ENCODE measurements at places on chromosomes 4 and X.

GRCh38 chr4:74037076-74037955, 1.2 kb downstream of the CXCL3 start:
- no peak for DNase-seq

- DNase-seq: no peak
These were observed 10.9 kb upstream of the PGM2 start for GRCh38 chr4:37815591-37815990.

DNA sequence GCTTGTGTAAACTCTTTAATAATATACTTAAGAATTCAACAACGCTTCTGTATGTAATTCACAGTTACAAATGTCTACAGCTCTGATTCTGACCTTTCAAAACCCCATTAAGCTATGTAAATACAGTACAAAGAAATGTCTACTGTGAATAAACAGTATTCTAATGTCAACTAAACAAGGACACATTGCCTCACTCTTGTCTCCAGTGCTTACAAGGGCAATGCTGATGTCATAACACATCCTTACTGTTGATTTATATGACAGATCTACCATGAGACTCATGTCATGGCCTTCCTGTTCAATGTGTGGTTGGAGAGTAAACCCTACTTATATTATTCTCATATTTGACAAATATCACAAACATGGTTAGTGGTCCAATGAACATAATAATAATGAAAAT, 256.1 kb upstream of the ADGRL3 start:
- no peak for DNase-seq

DNA sequence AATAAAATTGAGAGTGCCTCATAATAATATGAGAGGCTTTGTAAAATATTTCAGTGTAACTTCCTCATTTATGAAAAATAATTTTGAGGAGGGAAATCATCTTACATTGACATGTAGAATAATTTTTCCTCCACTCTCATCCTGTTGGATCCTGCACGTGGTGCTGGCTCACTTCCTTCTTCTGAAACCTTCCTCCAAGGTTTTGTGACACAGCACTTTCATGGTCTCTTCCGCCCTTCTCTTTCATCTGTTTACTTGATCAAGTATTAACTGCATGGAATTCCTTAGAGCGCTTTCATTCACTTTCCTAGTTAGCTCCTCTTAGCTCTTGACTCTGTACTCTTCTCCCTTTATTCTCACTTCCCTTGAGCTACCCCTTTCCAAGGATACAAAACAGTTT, 246.5 kb downstream of the RAPGEF2 start:
- no peak for DNase-seq

GRCh38 chrX:22952010-22952409, 47.8 kb upstream of the DDX53 start:
- no peak for DNase-seq

GRCh38 chr4:94338681-94339351, 3.8 kb downstream of the HPGDS start:
- DNase-seq: no peak

DNA sequence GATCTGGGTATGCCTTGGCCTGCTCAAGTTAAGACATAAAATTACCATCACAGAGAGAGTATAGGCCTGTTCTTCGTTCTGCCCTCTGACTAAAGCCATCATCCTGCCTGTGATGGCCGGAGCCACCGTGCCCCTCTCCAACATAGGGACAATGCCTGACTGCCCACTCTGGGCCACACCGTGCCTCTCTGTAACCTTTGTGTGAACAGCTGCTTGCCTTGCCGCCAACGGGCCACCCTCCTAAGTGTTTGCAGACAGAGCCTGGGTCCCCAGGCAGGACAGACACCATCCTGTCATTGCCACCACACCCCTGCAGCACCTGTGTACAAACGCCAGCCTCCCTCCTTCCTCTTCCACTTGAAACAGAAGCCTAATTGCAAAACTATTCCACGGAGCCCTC, 298.7 kb upstream of the TENM3 start:
- DNase-seq: no peak

DNA sequence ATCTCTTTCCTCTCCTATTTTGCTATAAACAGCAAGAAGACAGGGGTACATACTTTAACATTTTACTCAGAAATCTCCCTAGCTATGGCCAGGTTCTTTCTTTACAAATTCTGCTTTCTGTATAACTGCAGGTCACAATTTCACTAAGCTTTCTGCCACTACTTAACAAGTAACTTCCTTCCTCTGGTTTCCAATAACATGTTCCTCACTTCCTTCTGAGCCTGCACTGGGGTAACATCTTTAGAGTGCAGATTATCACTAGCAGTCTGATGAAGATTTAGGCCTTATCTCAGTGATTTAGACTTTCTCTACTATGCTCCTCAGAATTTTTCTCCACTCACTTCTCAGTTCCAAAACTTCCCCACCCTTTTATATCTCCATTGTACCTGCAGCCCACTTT, 1930.5 kb upstream of the AGA start:
- no peak for DNase-seq

GRCh38 chr4:133623847-133624246, 474.8 kb downstream of the PCDH10 start:
- no peak for DNase-seq

- DNase-seq: no peak
These were observed 246.3 kb downstream of the NDST4 start for GRCh38 chr4:114866901-114867670.

GRCh38 chrX:139965421-139965820, at the start of gene CXorf66:
Gene CXorf66, minus strand, starts transcription at chrX:139965521. Its CDS starts 25 bp downstream, at chrX:139965496.
- DNase-seq: no peak

GRCh38 chr4:86481440-86481839, 112.7 kb upstream of the PTPN13 start:
- DNase-seq: no peak

DNA sequence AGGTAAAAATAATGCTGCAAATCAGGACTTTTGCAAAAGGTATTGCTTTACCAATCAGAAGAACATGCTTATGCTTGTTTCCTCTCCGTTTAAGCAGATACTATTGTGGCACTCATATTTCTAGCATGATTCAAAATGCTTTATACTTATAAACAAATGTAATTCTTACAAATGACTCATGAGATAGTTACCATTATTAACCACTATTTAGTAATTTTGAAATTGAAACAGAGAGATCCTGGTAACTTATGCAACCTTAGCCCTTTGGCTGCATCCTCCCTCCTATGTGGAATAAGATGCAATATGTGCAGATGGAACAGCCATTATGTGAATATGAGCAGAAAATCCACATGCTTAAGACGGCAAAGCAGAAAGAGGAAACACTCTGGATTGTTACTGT, 164.7 kb downstream of the PCDH18 start:
- DNase-seq: no peak

DNA sequence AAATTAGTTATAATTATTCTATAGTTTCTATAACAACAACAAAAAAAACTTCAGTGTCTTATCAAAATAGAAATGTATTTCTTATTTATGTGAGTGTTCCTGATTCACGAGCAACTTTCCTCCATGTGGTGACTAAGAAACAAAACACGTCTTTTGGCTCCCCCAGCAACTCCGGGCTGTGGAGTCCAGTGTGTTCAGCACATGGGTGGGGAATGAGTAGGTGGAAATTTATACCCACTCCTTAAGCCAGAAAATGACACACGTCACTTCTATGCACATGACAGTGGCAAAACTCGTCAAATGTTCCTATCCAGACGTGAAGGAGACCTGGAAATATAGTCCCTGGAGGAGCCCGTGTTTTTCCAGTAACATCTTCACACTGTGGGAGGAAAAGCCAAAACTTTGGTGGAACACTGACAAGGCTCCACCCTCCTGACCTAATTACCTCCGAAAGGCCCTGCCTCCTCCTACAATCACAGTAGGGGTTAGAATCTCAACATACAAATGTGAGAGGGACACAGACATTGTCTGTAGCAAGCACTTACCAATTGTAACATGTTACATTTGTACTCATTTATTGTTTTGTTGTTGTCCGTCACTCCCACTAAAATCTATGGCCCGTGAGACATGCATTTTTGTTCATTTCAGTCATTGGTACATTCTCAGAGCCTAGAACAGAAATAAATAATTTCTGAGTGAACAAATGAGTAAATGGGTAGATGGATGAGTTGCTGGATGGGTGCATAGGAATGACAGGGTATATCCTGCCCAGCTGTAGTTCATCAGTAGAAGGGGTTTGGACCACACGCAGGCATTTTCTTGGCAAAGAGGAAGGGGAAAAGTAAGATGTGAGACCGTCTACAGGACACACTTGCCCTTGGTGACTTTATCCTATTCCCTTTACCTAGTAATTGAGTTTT, 605.8 kb upstream of the TENM3 start:
- no peak for DNase-seq

DNA sequence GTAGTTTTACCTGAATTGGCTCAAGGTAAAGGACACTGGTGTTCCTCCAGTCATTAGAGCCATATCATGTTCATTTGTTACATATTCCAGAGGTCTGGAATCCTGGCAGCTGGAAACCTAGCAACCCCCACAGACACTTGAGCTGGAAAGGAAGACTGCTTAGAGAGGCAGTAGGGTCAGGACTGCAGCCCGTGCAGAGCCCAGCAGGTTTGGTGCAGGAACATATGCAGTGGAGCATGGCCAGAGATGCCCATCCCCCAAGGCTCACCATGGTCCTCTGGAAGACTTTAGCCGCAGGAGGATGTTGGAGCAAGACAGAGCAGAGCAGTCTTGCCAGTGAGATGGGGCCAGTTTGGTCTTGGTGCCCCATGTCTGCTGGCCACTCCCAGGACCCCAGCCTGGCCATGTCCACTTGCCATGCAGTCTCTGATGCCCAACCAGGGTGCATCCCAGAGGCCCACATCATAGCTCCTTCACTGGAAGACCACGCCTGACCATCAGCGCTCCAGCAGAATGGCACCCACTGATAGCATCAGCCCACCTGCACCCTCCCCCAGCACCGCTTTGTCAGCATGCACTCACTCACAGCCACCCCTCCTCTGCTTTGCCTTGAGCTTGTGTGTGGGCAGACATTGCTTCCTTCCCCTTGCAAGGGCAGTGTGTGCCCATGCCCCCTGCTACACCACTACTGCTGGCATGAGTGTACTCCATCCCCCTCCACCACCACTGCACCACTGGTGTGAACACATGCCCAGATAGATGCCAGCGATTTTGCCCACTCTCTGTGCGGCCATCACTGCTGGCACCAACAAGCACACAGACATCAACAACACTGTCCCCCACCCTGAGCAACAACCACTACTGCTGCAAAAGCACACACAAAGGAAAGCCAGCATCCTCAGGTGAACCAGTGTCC, 190.3 kb upstream of the SPOCK3 start:
- no peak for DNase-seq

GRCh38 chr4:127997534-127998388, 32.6 kb downstream of the ABHD18 start:
- no peak for DNase-seq

DNA sequence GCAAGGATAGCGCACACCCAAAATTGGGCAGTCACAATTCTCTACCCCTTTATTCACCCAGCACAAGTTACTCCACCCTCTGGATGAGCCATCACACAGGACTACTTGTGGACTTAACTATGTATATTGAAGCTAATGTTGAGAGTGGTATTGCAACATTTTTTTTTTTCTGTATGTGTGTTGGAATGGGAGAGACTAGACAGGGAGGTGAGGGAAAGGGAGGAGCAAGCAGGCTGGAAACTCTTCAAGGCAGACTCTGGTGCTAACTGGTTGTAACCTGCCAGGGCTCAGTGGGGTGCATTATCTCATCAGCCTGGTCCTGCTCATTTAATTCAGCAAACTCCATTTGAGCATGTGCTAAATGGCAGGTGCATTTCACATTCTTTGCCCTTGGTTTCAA, 18.4 kb upstream of the CWH43 start:
- DNase-seq: no peak

GRCh38 chr4:1318488-1319213, 28.4 kb upstream of the UVSSA start:
- no peak for DNase-seq

Measured in stimulated activated CD8-positive, alpha-beta memory T cell treated with anti-CD3 and anti-CD28 coated beads, Interleukin-4, amount 100 ng/mL, for 4 hours (primary cell).